ENCODE measurements at places on chromosomes 7 and 10.

DNA sequence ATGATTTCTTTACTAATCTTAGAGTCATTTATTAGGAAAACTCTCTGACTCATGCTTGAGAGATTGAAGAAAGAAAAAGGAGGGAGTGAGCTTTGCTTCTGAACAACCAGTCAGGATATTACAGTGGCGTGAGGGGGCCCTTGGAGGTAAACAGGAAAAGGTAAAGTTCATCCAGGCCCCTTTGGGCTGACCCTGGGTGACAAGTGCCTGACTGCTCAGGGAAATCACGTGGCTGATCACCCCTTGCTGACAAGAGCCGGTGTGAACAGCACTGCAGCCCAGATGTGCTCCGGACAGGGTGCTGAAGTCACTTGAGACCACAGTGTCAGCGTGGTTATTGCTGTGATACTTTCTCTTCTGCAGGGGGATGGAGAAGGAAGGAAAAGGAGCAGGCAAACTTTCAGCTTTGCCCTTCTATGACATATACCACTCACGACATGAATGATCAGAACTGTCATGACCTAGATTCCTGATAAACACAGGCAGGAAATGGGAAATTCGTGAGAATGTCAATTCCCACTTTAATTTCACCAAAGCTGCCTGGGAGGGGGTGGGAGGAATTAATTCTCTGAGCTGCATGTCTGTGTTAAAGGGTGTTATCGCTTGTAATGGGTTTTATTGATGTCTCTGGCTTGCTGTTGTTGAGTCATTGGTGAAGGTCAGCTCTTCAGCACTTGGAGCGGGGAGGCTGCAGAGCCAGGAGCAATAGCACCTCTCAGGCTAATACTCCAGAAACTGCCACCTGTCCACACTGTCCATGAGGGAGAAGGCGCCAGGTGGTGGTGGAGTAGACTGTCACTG lies 139.8 kb upstream of the AOAH start:
- no peak for DNase-seq

DNA sequence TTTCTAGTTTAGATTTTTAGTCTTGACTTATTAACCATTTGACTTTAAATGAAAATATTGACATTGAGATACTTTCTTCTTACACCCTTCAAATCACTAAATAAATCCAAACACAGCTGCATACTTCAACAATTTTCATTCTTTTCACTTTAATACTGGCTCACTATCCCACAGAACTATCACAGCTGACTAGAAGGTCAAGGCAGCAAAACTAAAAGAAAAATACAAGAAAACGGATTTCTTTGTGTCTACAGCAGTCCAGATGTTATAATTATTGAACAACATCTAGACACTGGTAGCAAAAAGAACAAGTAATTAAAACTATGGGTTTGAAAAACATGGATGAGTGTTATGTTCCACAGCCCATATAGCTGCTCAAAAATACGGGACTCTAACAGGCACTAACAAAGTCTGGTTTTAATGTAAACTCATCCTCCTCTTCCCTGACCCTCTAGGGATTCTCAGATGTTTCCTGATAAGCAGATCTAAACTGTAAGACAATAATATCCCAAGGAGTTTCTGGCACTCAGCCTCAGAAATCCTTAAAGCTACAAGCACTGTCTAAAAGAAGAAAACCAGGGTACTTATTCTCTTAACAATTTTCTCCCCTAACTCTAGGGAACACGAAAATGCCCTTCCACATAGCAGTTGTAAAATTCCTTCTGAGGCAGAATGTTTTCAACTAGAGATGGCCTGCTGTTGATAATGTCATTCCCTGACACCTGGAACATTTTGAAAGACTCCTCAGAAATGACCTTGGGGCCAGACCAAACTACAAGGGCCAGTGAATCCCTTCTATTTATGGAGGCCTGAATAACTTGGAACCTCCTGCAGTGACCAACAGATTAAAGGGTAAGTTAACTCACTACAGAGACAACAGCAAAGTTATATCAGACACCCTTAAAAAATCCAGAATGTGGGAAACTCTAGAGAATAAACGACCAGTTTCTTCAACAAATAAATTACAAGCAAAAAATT lies 12.8 kb downstream of the DNMBP start:
- no peak for DNase-seq

- DNase-seq, result no peak
Observed at GRCh38 chr10:11586170-11586569, 25.3 kb downstream of the USP6NL start.

GRCh38 chr10:10782603-10783002 lies 235.1 kb upstream of the CELF2 start:
- no peak for DNase-seq

GRCh38 chr7:71626206-71626605 lies 494.3 kb downstream of the GALNT17 start:
- DNase-seq, result no peak

DNA sequence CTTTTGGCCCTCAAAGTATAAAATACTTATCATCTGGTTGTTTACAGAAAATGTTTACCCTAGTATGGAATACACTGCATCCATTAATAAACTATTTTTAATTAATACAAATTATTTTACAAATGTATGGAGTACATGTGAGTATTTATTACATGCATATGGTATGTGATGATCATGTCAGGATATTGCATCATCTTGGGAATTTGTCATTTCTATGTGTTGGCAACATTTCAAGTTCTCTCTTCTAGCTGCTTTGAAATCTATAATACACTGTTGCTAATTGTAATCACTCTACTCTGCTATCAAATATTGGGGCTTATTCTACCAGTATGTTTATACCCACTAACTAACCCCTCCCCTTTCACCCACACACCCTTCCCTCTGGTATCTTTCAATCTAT lies 103.9 kb upstream of the THSD7A start:
- no peak for DNase-seq

DNA sequence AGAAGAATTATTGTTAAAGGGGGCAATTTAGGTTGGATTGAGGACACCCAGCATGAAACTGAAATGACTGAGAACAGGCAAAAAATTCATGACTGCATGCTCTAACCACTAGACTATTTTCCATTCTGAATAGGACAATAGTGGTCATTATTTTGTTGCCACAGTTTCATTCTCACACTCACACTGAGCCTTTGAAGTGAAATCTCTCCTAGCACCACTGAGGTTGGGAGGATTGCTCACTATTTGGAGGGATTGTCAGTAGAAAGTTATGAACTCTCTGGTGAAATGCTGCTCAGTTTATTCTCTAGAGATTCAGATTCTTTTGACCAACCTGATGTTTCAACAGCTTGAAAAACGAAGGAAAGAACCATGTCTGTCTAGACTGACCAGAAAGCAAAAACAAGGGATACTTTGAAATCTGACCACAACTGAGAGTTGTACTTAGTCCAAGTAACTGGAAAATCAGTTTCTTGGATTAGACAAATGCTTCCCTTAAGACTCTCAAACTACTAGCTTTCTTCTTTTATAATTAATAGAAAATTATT lies 191.2 kb downstream of the DYNC1I1 start:
- DNase-seq, result no peak

DNA sequence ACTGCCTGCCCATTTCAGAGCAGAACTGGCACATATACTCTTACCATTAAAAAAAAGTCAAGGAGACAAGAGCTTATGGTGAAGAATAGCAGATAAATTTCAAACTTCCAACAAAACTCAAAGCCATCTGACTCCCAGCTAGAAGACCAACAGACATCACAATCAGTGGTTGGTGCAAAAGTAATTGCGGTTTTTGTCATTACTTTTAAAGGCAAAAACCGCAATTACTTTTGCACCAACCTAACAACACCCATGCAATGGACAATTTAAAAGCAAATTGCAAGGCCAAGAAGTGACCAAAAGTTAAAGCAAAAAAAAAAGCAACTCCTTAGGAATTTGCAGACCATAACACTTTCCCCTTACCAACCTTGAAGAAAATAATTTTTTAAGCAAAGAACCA lies 18.8 kb downstream of the GLI3 start:
- DNase-seq, result no peak

DNA sequence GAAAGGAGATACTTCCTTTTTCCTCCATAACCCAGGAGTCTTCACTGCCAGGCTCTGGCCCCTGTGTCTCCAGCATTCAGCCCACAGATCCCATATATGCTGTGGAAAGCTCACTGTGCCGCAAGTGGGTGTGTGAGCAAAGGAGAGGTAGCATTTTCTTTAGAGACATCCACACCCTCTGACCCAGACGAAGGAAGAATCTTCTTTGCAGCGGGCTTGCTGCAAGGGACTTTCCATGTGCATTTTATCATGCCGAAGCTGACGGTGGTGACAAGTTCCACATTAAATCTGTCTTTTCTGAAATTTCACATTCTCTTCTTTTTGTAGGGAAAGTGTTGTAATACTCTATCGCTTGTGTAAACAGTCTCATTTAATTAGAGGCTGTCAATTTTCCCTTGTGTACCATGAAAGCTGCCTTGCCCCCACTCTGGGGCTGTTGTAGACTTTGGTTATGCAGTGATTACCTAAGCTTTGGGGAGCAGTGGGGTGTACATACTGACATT lies 409.5 kb downstream of the SUGCT start:
- DNase-seq, result no peak

DNA sequence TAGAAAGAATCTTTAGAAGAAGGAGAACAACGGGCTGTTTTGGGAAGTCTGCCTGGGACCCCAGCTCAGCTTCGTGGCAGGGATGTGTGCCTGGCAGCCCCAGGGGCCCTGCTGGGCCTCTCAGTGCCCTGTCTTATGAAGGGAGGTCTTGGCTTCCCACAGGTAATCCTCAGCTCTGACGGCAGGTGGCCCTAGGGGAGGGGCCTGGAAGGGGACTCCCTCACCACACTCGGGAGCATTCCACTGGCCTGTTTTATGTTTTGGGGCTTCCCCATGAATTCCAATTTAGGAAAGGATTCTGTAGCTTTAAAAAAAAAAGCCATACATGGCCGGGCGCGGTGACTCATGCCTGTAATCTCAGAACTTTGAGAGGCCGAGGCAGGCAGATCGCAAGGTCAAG lies 3.0 kb upstream of the DMBT1 start:
- no peak for DNase-seq

GRCh38 chr7:144670218-144670617 lies 165.6 kb downstream of the TPK1 start:
- DNase-seq, result peak; percentile 4

DNA sequence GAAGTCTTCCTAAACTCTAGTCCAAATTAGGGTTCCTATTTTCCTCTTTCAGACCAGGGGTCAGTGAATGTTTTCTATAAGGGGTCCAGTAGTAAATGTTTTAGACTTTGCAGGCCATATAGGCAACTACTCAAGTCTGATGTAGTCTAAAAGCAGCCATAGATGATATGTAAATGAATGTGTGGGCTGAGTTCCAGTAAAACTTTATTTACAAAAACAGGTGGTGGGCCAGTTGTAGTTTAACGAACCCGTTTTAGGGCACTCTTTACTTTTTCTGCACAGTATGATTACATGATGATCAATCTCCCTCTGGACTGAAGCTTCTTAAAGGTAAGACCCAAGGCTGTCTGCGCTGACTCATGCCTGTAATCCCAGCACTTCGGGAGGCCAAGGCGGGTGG lies 243.6 kb downstream of the CAMK1D start:
- DNase-seq, result no peak

GRCh38 chr10:66772548-66773471 lies 153.0 kb upstream of the LRRTM3 start:
- DNase-seq, result no peak

GRCh38 chr7:85230623-85231022 lies 43.8 kb upstream of the SEMA3D start:
- no peak for DNase-seq

DNA sequence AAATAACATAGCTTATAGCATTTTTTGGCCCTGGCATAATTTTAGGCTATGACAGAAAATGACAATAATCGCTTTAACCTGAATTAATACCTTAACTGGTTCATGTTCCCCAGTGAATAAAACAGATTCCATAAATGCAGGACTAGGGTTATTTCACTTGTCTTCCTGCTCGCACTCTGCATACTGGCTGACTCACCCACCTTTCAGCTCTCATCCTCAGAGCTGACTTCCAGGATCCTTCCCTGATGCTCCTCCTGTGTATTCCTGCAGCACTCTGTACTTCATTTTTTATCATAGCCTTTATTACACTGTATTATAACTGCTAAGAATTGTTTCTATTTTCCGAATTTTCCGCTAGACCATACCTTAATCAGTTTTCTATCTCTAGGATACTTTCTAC lies 123.7 kb downstream of the AVL9 start:
- DNase-seq, result no peak

DNA sequence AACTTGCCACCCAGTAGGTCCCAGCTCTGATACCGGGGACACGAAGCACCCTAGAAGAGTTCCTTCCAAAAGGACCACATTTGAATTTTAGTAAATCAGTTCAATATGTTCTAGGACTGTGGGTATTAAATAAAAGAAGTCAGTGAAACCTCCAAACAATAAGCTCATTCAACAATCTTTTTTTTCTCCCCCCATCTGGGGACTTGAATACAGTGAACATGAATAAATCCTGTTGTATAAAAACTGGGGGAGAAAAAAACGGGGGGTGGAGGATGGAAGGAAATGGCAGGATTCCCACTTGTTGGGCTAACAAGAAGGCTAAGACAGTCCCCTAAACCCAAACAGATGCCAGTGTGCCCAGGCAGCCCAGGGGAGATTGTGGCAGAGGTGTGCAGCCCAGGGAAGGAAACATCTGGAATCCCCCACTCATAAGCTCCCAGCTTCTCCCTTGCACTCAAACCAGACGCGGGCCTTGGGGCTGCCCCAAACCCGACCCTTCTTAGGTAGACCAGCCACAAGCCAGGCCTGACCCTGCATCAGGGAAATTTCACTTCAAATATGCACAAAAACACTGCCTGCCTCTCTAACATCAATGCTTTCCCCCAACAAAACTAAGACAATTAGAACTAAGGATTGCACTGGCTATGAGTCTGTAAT lies 8.8 kb downstream of the AFAP1L2 start:
- DNase-seq, result no peak

GRCh38 chr10:7300384-7300971 lies 110.4 kb downstream of the SFMBT2 start:
- DNase-seq, result no peak

GRCh38 chr10:84510121-84510520 lies 181.7 kb downstream of the CCSER2 start:
- no peak for DNase-seq

DNA sequence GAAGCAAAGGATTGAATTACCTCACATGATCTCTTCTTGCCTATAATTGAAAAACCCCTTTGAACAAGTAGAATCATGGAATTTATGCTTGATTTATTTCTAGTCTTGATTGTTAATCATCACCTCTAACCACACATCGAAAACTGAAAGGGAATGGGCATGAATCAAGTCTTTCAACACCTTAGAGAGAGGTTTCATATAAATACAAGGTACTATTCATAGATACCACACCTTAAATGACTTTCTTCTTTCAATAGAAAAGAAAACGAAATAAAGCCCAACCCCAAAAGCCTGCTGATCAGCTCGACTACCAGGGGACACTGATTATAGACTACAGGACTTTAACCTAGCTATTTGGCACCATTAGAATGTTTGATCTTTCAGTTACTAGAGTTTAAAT lies 128.6 kb upstream of the PTPRZ1 start:
- no peak for DNase-seq

Measured in stimulated activated naive CD4-positive, alpha-beta T cell (primary cell).